ENCODE measurements at places on chromosomes 11 and 22. TPM values are rescaled to one million over a fixed set of nuclear protein-coding genes. Genes with fewer than 3 reads are reported as not detected.

- no peak overlapping the region for H3K4me3 ChIP-seq
These were observed 33.6 kb upstream of the TUB start for GRCh38 chr11:8047382-8047781.

DNA sequence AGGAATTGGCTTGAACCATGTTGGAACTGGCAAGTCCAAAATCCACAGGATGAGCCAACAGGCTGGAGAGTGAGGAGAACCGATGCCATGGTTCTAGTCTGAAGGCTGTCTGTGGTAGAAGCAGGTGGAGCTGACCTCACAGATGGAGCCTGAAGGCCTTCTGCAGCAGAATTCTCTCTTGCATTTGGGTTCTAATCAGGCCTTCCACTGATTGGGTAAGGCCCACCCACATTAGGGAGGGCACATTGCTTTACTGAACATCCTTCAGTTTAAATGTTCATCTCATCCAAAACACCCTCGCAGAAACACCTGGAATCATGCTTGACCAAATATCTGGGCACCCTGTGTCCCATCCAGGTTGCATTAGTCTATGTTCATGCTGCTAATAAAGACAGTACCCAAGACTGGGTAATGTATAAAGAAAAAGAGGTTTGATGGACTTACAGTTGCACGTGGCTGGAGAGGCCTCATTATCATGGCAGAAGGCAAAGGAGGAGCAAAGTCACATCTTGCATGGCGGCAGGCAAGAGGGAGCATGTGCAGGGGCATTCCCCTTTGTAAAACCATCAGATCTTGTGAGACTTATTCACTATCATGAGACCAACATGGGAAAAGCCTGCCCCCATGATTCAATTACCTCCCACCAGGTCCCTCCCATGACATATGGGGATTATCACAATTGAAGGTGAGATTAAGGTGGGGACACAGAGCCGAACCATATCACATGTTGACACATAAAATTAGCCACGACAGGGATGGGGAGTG, 15.9 kb downstream of the SMIM38 start:
- no peaks in the 10 kb centered on the region for H3K36me3 ChIP-seq
- H3K27ac ChIP-seq = no peak overlapping the region
- H3K27me3 ChIP-seq = no peaks in the 10 kb centered on the region

GRCh38 chr11:35605706-35606105, 12.6 kb upstream of the FJX1 start:
- H3K27ac ChIP-seq = no peak overlapping the region
- H3K36me3 ChIP-seq = no peaks in the 10 kb centered on the region
- H3K27me3 ChIP-seq = no peaks in the 10 kb centered on the region
- no peak overlapping the region for H3K4me3 ChIP-seq
- no peaks in the 10 kb centered on the region for H3K4me1 ChIP-seq
- DNase-seq = peak; percentile 65

DNA sequence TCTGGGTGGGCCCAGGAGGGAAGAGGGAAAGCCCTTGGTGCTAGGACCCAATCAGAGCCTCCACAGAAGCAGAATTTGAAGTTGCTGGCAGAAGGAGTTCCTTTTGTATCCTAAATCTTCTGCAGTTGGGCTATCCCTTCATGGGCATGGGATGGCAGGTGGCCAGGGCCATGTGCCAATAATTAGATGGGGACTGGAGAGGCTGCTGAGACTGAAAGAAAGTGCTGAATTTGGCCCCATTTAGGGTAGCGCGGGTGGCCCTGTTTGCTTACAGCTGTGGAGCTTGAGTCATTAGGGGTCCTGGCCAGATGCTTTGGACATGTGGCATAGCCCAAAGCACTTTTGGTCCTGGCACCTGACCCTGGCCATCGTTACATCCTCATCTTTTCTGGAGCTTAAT, 27.1 kb downstream of the PARVA start:
- no peaks in the 10 kb centered on the region for H3K36me3 ChIP-seq
- DNase-seq = no peak
- H3K4me1 ChIP-seq = no peaks in the 10 kb centered on the region
- H3K27me3 ChIP-seq = no peaks in the 10 kb centered on the region
- no peak overlapping the region for H3K27ac ChIP-seq
- H3K4me3 ChIP-seq = no peak overlapping the region

TMEM225 gene
- total RNA-seq = not detected

VSIG10L2 gene
- 3.6 TPM for total RNA-seq

Measured in breast epithelium (tissue), 4 donors.